ENCODE measurements at places on chromosomes 7 and 10. TPM values are rescaled to one million over a fixed set of nuclear protein-coding genes. Genes with fewer than 3 reads are reported as not detected.

NEBL gene
- 18.1 TPM for total RNA-seq

CHN2 gene
- 29.7 TPM for total RNA-seq

FKBP9 gene
- 106 TPM for total RNA-seq

GRCh38 chr10:86553639-86554038, 32.0 kb upstream of the WAPL start:
- H3K36me3 ChIP-seq: no peaks in the 10 kb centered on the region
- no peaks in the 10 kb centered on the region for H3K4me1 ChIP-seq
- no peak for DNase-seq
- H3K27me3 ChIP-seq: no peaks in the 10 kb centered on the region

- no peak for DNase-seq
- H3K4me1 ChIP-seq: no peaks in the 10 kb centered on the region
- no peak overlapping the region for H3K27ac ChIP-seq
- no peaks in the 10 kb centered on the region for H3K27me3 ChIP-seq
These were observed 303.1 kb upstream of the NPSR1 start for GRCh38 chr7:34354899-34355298.

GRCh38 chr7:97868788-97869187, 3.4 kb downstream of the ASNS start:
- H3K36me3 ChIP-seq: no peaks in the 10 kb centered on the region
- no peak overlapping the region for H3K27ac ChIP-seq
- H3K4me3 ChIP-seq: no peak overlapping the region
- no peak for DNase-seq
- H3K4me1 ChIP-seq: no peaks in the 10 kb centered on the region

- no peaks in the 10 kb centered on the region for H3K27me3 ChIP-seq
- no peak overlapping the region for H3K4me3 ChIP-seq
- no peak for DNase-seq
- H3K27ac ChIP-seq: no peak overlapping the region
- H3K36me3 ChIP-seq: no peaks in the 10 kb centered on the region
These were observed 240.3 kb downstream of the SNX10 start for GRCh38 chr7:26531926-26532325.

DNA sequence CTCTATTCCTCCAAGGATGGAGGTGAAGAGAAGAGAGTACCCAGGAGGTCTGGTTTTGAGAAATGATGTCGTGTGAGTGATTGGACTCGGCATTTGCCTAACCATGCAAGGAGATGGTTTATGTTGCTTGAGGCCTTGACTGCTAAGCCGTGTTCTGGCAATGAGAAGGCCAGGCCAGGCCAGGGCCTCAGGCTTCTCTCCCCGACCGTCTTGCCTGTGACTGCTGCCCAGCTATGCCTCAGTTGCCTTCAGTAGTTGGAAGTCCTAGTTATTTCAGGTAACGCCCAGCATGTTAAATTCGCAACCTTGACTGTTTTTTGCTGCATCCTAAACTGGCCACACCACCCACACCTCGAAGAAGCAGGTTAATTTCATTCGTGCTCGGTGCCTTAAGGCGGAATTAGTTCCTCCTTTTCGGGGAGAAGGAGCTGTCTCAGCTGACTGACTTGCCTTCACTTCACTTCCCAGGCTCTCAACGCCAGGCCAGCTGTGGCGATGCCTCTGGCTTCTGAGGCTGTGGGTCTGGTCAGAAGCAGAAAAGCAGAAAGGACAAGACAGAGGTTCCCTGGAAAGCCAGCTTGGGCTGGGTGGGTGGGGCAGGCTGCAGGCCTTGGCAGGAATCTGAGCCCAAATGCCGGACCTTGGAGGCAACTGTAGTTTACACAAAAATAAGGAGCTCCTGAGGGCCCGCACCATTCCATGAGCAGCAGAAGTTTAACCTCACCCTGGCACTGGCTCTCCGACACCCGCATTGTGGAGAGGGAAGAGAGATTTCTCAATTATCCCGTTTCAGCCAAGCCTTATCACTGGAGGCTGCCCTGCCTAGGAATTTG, 61.9 kb upstream of the SAMD8 start:
- no peak for DNase-seq
- H3K4me3 ChIP-seq: no peak overlapping the region
- H3K36me3 ChIP-seq: no peaks in the 10 kb centered on the region
- no peaks in the 10 kb centered on the region for H3K27me3 ChIP-seq

- no peaks in the 10 kb centered on the region for H3K4me1 ChIP-seq
- no peaks in the 10 kb centered on the region for H3K36me3 ChIP-seq
- H3K27ac ChIP-seq: no peak overlapping the region
- no peak overlapping the region for H3K4me3 ChIP-seq
- no peaks in the 10 kb centered on the region for H3K27me3 ChIP-seq
These were observed 64.1 kb downstream of the SHOC2 start for GRCh38 chr10:110983466-110983865.
